ENCODE measurements at places on chromosomes 3 and 15.

GRCh38 chr3:39379778-39380155 is 3.4 kb upstream of the SLC25A38 start:
- DNase-seq = no peak

DNA sequence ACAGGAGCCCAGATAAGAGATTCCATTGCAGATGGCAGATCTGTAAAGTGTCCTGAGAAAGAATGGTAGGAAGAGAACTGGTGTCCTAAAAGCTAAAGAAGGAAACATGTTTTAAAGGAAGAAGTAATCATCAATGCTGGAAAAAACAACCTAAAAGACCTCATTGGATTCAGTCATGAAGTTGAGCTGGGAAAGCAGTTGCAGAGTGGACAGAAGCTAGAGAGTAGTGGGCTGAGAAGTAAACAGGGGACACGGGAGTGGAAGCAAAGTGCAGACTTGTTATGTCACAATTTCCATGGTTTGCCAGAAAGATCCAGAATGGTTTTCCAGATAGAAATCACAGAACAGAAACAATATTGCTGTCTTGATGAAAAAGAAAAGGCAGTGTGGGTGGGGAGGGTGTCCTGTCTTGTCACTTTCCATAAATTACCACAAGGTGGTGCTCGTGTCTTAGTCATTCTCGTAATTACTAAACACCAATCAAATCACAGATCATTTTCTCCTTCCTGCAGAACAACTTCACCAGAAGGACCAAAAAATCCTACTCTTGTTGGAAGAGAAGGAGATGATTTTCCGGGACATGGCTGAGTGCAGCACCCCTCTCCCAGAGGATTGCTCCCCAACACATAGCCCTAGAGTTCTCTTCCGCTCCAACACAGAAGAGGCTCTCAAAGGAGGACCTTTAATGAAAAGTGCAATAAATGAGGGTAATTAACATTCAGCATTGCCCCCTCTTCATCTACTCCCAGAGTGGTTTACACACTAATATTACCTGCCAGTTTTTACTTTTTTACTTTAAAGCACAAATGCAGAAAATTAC is 64.5 kb downstream of the KLHL25 start:
- no peak for DNase-seq

DNA sequence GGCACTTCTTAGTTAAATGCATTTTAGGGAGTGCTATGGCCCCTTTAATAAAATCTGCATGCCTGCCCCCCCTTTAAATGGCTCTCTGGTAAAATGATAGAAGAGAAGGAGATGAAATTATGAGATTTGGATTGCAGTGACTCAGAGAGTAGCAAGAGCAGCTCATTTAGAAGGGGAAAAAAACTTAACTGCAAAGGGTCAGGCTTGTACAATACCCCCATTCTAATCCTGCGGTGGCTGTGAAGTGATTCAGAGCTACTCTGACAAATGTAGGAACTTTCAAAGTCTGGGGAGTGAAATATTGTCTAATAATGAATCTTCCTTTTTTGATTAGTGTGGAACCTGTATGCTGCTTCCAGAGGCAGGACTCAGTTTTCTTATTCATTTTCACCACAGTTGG is 44.1 kb upstream of the TBC1D23 start:
- DNase-seq = no peak

GRCh38 chr3:52506266-52506966 is 11.3 kb downstream of the STAB1 start:
- DNase-seq = no peak

- DNase-seq = no peak
Observed at GRCh38 chr3:22729981-22730380, 473.1 kb upstream of the UBE2E2 start.

DNA sequence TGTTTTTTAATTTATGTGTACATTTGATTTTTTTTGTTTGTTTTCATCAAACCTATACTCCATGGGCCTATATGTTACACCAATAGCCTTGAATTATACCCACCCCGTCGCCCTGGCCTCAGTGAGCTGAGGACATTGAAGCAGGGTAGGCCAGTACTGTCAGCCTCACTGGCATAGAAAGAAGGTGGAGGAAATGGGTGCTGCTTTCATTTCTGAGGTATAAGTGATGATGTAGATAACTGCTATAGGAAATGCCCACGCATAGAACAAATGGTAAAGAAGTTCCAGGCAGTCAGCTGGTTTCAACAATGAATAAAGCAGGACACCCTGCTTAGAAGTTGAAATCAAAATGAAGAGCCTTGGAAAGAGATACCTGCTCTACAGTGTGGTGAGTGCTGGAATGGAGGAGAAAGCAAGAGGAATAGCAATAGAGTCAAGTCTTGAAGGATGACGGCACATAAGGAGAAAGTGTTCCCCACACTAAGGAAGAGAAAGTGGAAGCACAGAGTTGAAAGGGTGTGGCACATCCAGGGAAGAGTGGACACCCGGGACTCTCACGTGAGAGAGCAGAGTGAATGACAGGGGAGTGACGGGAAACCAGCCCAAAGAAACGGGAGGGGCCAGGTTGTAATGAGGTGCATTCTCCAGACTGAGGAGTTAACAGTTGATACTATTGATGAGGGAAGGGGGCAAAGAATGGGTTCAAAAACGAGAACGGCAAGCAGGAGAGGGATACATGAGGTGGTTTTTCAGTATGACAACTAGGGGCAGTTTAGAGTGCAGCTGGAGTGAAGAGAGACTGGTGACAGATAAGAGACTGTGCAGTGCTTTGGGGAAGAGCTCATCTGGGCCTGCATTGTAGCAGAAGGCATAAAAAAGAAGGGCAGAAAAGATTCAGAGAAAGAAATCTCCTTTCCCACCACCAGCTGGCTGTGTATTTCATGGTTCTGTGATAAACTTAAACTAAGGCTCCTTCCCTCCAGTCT is 70.5 kb downstream of the KLHL25 start:
- DNase-seq = no peak

DNA sequence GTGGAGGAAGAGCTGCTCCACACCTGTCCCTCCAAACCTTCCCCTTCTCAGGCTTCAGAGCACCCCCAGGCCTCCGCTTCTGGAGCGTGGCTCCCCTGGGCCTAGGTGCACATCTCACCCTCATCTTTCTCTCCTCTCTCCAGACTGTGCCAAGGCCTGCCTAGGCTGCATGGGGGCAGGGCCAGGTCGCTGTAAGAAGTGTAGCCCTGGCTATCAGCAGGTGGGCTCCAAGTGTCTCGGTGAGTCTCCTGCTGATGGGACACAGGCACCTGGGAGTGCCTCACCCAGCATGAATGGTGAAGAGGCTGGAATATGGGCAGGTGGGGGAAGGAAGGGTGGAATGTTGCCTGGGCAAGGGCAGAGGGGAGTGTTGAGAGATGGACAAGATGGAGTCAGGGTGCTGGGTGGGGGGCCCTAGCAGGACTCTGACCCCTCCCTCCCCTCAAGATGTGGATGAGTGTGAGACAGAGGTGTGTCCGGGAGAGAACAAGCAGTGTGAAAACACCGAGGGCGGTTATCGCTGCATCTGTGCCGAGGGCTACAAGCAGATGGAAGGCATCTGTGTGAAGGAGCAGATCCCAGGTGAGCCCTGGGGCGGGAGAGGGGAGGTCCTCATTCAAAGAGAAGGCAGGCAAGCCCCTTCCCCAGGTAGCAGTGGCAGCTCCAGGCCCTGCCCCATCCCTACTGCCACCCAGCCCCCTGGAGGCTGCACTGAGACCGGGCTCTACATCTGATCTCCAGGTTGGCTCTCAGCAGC is 9.1 kb downstream of the PRRT3 start:
- DNase-seq = no peak

All from activated CD8-positive, alpha-beta memory T cell treated with anti-CD3 and anti-CD28 coated beads for 1 hour (primary cell).